Mesangial cell (primary cell): ENCODE measurements at places on chromosomes 1 and 21. TPM values are rescaled to one million over a fixed set of nuclear protein-coding genes. Genes with fewer than 3 reads are reported as not detected.

TYW3 gene
- 4.8 and 6.7 TPM in 2 replicates for total RNA-seq

GCSAML gene
- total RNA-seq: not detected in 2 replicates

ATP6V0B gene
- total RNA-seq: 157 and 168 TPM in 2 replicates

S100A7 gene
- total RNA-seq: not detected in 2 replicates

OR14K1 gene
- not detected in 2 replicates for total RNA-seq

LCE2B gene
- not detected in 2 replicates for total RNA-seq

ZNF695 gene
- 0.76 and 8.6 TPM in 2 replicates for total RNA-seq

NPPB gene
- total RNA-seq: 7.4 and 17.8 TPM in 2 replicates

AVPR1B gene
- total RNA-seq: 0.13 TPM in 1 of 2 replicates, not detected in the other

UTS2 gene
- total RNA-seq: not detected in 2 replicates

NPR1 gene
- 4.7 and 74.3 TPM in 2 replicates for total RNA-seq

RPL22 gene
- 46.0 and 54.3 TPM in 2 replicates for total RNA-seq

GREM2 gene
- under 0.01 and 0.13 TPM in 2 replicates for total RNA-seq
